Activated T-helper 9 cell treated with anti-CD3 and anti-CD28 coated beads, Interleukin-2, amount 50 U/mL, for 16 hours (primary cell): ENCODE measurements at places on chromosomes 6 and 20.

DNA sequence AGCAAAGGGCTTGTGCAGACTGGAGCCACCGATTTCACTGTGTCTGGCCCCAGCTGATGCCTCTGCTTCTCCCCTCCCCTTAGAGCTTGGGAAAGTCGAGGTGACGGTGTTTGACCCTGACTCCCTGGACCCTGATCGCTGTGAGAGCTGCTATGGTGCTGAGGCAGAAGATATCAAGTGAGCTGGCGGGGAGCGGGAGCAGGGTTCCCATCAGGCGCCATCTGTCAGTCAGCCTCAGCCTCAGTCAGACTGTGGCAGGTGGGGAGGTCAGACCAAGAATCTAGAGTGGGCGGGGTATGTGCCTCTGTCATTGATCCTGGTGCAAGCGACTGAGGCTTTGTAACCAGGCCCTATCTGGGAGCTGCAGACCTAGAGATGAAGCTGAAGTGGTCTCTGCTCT is 5.5 kb downstream of the ERGIC3 start:
- no peak for DNase-seq

GRCh38 chr20:56872620-56873458 is 243.7 kb downstream of the TFAP2C start:
- no peak for DNase-seq

DNA sequence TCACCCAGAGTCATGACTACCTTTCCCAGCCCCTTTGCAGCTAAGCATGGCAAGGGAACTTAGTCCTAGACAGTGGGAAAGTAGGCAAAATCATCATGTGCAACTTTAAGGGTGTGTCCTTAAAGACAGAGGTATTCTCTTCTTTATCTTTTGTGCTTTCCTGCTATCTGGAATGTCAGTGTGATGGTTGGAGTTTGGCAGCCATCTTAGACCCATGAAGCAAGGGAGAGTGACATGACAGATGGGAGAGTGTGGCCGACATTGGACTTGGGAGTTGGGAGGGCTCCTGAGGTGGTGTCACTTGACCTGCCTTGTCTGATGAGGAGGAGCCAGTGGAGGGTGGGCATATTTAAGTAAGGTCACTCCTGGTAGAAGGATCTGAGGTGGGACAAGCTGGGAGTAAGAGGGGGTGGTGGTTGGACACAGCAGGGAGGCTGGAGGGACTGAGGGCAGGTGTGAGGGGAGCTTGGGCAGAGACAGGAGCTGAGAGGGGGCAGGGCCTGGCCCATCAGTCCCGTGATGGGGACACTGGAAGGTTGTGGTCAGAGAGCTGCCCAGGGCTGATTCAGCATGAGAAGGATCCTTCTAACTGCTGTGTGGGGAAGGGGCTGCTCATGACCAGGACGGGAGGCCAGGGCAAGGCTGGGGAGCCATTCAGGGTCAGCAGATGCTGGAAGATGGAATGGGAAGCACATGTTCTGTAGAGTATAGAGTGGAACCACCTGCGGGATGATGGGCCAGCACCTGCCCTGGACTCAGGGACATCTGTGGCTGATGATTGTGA is 29.5 kb upstream of the SULF2 start:
- no peak for DNase-seq

DNA sequence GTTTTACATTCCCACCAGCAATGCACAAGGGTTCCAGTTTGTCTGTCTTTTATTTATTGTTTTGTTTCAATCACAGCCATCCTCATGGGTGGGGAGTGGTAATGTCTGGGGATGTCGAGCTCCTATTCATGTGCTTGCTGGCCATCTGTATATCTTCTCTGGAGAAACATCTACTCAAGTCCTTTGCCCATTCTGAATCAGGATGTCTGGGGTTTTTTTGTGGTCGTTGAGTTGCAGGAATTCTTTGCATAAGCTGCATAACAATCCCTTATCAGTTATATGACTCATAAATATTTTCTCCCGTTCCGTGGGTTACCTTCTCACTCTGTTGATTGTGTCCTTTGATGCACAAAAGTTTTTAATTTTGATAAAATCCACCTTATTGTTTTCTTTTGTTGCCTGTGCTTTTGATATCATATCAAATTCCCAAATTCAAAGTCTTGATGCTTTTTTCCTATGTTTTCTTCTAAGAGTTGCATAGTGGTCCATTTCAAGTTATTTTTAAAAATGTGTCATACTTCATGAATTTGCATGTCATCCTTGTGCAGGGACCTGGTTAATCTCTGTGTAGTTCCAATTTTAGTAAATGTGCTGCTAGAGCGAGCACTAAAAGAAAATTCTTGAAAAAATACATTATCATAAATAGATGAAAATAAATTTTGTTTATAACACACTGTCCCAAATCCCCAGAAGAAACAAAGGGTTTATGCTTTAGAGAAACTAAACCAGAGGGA is 54.9 kb upstream of the PDE10A start:
- no peak for DNase-seq

DNA sequence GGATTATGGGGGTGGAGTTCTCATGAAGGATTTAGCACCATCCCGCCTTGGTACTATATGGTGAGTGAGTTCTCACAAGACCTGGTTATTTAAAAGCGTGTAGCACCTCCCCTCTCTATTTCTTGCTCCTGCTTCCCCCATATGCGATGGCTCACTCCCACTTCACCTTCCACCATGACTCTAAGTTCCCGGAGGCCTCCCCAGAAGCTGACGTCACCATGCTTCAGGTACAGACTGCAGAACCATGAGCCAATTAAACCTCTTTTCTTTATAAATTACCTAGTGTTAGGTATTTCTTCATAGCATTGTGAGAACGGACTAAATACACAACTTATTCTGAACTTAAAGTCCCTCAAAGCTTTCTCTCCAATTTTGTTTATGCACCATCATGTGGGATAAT is 163.4 kb upstream of the BMP5 start:
- no peak for DNase-seq

GRCh38 chr6:45741437-45742171 is 274.1 kb downstream of the CLIC5 start:
- DNase-seq, result no peak

GRCh38 chr20:30511322-30512030 is 746.0 kb upstream of the DEFB115 start:
- no peak for DNase-seq

DNA sequence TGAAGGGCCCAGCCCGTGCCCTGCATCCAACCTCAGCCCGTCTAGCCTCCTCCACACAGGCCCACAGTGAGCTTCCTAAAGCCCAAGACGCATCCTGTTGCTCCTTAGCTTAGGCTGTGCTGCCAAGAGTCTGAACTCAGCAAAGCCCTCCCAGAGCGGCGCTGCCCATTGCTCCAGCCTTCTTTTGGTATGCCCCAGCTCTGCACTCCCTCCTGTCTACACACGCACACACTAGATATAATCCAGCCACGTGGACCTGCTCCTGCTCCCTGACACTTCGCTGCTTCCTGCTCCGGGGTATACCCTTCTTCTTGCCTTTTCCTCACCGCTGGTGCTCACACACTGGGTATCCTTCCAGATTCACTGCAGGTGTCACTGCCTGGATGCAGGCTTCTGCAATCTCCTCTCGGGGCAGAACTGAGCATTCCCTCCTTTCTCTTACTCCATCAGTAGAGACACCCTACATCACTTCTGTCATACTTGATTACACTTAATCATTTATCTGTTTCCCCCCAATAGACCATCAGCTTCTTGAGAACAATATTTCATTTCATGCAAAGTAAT is 23.8 kb downstream of the GABRR2 start:
- no peak for DNase-seq

DNA sequence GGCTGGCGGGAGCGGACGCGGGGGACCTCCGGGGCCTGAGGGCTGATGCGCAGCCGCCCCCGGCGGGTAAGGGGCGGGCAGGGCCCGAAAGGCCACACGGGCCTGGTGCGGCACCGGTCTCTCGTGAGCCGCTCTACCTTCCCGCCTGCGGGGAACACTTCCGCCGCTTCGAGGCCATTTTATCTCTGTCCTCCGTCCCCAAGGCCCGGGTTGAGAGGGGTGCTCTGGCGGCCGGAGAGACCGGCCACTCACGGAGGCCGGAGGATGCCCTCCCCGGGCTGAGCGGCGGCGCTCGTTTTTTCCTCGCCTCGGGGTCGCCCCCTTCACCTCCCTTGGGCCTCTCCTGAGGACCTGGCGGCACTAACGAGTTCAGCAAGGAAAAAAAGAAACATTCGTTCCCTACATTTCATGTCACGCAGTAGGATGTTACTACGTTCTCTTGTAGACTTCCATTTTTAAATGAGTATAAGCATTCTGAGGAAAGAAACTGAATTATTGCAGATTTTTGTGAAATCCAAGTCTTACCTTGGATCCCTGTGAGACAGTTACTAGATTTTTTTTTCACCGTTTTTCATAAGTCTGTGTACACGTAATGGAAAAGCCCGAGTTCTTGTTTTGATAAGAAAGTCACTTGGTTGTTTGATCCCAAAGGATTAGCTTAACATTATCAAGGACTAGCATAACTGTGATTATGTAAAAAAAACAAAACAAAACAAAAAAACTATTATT is 575 bp downstream of the WTAP start:
- no peak for DNase-seq

DNA sequence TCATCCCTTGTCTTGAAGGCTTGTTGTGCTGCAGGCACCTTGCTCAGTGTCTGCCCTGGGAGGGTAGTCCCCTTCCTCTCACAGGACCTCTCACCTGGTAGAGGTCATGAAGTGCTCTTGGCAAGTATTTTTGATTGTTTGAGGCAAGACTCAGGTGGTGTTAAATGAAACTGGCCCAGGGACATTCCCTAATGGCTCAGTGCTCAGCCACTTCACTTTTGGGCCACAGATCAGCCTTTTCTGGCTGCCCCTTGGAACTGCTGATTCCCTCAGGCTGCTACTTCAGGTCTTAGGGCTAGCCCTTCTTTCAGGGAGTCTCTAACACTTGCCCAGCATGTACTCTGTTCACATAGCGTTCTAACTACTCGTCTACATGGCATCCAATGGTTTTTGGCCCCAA is 111.3 kb downstream of the RNF144B start:
- no peak for DNase-seq

DNA sequence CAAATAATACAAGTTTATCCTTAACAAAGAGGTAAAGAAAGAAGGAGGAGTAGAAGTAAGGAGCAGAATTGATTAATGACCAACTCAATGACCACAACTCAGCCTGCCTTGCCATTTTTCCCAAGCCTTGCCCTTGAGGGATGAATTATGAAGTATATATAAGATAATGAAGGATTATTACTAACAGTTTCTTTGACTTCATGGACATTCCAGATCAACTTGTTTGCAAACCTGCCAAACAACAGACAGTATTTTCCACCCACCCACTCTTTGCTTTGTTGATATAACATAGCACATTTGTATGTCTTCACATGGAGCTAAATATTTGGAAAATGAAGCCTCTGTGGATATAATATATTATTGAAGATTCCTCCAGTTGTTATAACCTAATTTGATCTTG is 9.9 kb upstream of the C6orf141 start:
- DNase-seq, result no peak
